NCI-H1105 (cell line): ENCODE measurements at places on chromosomes 1 and 21.

GRCh38 chr1:220684890-220685289, 5.3 kb upstream of the C1orf115 start:
- DNase-seq = no peak

- no peak for DNase-seq
Observed at GRCh38 chr1:158003406-158003800, 10.0 kb downstream of the KIRREL1 start.

DNA sequence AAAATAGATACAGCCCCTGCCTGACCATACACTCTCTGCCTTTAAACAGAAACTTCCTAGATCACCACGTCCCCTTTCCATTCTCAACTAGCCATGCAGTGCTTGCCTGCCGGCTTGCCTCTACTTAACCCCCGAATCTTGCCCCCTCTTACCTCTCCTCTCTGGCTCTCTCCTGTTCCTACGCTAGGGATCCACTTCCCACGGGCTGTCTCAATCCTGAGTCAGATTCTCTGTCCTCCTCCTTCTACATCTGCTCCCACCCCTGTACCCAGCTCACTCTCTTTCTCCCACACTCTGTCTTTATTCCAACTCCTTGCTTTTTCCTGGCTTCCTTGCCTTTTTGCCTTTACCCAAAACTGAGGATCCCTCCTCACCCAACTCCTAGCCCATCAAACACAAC, 29.3 kb downstream of the ATF3 start:
- DNase-seq = no peak

GRCh38 chr1:173100476-173101107, 49.9 kb upstream of the TNFSF18 start:
- no peak for DNase-seq

GRCh38 chr1:177973585-177973984, 3.7 kb upstream of the SEC16B start:
- no peak for DNase-seq

DNA sequence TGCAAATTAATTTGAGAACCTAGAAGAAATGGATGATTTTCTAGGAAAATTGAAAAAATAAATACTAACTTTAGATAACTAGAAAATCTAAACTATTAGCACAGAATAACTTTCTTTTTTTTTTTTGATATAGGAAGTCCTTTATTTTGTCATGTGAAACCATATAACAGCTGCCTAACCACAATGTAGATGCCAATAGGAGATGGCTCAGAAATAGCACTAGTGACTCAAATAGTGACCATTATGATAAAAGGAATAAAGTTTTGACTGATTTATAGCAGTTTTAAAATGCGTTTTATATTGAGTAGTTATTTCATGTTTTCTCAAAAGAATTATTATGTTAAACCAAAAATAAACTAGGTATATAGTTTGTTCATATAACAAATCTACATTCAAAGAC, 158.0 kb upstream of the CACYBP start:
- no peak for DNase-seq

DNA sequence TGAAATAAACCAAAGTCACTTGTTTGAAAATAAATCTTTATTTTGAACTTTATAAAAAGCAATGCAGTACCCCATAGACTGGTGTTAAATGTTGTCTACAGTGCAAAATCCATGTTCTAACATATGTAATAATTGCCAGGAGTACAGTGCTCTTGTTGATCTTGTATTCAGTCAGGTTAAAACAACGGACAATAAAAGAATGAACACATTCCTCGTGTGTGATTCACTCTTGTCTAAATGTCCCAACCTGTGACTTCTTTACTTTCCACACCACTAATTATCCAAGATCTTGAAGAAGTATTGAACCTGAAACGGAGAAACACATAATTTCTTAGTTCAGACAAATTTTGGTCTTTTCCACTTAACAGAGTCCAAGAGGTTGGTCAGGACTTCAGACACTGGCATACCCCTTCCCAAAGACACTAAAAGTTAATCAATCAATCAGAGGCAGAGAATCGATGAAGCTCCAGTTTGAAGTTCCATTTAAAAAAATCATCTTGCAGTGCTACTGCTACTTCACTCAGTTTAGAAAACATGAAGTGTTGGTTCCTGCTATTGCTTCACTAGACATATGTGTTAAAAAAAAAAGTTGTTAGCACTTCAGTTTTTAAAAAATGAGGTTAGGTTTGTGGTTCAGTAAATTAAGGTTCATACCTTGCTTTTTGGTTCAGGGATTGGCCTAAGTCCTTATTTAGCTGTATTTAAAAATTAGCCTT, 26.2 kb downstream of the ATP1B1 start:
- no peak for DNase-seq

GRCh38 chr21:32322103-32322502, 23.4 kb downstream of the MRAP start:
- no peak for DNase-seq

DNA sequence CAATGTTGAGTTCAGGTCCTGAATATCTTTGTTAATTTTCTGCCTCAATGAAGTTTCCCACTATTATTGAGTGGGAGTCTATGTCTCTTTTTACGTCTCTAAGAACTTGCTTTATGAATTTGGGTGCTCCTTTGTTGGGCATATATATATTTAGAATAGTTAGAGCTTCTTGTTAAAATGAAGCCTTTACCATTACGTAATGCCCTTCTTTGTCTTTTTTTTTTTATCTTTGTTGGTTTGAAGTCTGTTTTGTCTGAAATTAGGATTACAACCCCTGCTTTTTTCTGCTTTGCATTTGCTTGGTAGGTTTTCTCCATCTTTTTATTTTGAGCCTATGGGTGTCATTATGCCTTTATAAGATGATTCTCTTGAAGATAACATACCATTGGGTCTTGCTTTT, 10.9 kb downstream of the CLCA4 start:
- no peak for DNase-seq

- DNase-seq = no peak
Observed at GRCh38 chr1:230043081-230043480, 24.0 kb upstream of the GALNT2 start.

DNA sequence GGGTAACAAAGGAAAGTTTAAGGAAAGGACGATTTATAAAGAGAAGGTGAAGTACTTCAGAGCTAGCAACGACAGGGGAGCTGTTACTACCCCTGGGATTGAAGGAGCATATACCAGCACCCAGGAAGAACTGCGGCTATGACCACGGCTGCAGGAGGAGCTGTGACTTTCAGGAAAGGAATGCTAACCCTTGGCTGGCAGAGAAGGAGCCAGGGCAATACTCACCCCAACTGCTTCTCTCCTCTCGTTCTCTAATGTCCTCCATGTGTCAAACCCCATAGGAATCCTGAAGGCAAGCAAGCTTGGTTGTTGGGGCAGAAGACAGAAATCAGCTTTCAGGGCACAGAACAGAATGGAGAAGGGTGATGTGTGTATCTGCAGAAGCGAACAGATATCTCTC, 120.5 kb downstream of the TMEM53 start:
- DNase-seq = no peak

DNA sequence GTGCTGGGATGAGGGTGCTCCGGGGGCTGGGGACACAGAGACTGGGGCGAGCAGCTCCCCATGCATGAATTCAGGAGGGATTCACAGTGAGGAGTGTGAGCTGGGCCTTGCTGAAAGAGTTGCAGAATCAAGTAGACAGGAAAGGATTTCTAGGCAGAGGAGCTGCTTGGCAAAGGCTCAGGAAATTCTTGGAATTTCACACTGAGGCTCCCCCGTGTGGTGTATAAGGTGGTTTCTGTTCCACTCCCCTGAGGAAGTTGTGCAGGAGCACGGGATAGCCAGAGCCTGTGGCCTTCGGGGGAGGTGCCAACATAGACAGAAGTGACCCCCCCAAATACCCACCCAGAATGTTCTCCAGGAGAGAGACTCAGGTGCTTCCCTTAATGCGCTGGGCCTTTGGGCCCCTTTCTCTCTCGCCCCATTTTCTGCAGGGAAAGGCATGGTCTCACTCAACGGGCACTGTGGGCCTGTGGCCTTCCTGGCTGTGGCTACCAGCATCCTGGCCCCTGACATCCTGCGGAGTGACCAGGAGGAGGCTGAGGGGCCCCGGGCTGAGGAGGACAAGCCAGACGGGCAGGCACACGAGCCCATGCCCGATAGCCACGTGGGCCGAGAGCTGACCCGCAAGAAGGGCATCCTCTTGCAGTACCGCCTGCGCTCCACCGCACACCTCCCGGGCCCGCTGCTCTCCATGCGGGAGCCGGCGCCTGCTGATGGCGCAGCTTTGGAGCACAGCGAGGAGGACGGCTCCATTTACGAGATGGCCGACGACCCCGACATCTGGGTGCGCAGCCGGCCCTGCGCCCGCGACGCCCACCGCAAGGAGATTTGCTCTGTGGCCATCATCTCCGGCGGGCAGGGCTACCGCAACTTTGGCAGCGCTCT, 58.5 kb upstream of the ACTL8 start:
- DNase-seq = no peak

GRCh38 chr1:200969726-200970561, 53.6 kb downstream of the KIF21B start:
- DNase-seq = no peak

DNA sequence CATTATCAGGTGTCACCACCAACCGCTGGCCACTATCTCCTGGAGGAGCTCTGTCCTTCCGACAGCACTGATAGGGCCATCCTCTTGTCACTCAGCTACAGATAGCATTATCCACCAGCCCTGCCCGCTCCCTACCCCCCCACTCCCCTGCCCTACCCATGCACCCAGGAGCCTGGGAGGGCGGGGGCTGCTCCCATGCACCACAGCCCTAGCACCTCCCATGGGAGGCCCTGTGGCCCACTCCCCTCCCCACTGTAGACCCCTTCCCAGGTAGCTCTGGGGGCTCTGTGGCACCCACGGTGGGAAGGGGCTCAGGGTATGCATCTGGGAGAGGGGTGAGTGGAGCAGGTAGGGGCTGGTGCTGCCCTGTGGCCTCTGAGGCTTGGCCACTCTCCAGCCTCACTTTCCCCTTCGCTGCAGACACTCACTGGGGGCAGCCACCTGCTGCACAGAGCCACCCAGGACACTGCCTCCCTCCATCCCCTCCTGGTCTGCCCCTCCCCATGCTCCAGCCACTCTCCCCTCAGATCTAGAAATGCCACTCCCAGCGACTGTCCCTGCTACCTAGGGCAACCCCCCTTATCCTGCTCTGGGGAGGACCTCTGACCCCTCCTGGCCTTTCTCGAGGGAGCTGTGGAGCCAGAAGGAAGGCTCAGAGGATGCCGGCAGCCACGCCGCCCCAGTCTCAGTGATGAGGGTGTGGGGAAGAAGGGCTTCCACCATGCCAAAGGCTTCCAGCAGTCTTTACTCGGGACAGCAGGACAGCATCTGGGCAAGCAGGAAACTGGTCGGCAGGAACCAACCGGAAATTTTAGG, 58.5 kb downstream of the WNT9A start:
- DNase-seq = no peak

- DNase-seq = no peak
Observed at GRCh38 chr1:210301615-210302000, 27.1 kb upstream of the HHAT start.

- DNase-seq = no peak
Observed at GRCh38 chr1:210407887-210408252, 79.2 kb downstream of the HHAT start.

GRCh38 chr1:225908013-225908640, 15.9 kb downstream of the PYCR2 start:
- DNase-seq = no peak

- no peak for DNase-seq
Observed at GRCh38 chr1:29859126-29859525, 622.8 kb downstream of the PTPRU start.

DNA sequence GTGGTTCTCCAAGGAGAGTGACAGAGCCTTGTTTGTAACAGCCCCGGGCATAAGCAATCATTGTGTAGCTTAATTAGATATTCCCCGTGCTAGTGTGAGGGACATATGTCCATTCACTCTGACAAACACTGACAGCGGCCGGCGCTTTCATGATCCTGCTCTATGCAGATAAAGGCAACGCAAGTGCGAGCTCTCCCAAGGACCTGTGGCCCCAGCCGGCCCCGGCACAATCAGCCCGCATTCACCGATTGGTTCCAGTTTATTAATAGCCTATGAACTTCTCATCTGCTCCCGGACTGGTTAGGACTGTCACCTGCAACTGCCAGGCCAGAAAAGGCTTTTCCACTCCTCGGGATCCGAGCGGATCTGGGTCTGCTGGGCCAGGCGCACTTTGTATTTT, 18.0 kb upstream of the OLIG1 start:
- DNase-seq = no peak

GRCh38 chr1:180854456-180854855, 58.2 kb upstream of the KIAA1614 start:
- DNase-seq = no peak

GRCh38 chr1:192689459-192689858, 53.5 kb downstream of the RGS13 start:
- DNase-seq = no peak

GRCh38 chr1:225655509-225656258, 2.8 kb upstream of the ENAH start:
- no peak for DNase-seq

- no peak for DNase-seq
Observed at GRCh38 chr1:101239095-101240040, 2.5 kb downstream of the S1PR1 start.

DNA sequence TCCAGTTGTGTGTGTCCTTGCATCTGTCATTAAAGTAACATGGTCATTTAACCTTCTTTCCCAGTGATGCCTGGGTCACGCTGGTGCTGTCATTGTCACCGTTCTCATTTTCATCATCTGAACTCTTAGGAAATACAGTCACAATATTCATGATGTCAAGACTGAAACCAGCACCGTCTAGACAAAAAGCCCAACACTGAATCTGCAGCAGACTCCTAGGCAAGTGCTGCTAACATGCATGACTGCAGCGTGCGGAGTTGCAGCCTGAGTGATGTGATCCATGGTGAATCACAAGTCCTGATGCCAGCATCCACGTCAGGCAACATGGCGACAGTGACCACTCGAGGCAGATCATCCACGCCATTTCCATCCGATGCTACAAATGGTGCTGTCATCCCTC, 37.6 kb downstream of the MRPL37 start:
- DNase-seq = no peak

GRCh38 chr1:59061876-59062275, 235.0 kb upstream of the FGGY start:
- no peak for DNase-seq

- no peak for DNase-seq
Observed at GRCh38 chr1:244955661-244956060, 91.3 kb upstream of the HNRNPU start.
